Astrocyte of the hippocampus (primary cell): ENCODE measurements at places on chromosomes 2 and 18.
A peak's percentile ranks its signal among the peaks of the same experiment; 100 is the strongest.

DNA sequence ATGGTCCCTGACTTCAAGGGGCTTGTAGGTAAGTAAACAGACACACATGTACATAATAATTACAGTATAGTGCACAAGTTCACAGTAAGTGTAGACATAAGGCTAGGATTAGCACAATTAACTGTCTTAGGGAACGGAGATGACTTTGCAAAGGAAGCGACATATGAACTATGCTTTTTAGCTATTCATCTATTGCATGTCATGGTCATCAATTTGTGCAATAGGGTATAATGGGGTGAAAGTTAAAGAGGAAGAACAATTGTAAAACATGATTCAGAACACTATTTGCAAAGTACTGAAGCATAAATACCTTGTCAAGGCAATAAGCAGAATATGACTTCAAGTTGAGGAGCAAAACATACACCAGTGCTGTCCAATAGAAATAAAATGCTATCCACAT lies 112.3 kb upstream of the SLC8A1 start:
- no peak for DNase-seq

DNA sequence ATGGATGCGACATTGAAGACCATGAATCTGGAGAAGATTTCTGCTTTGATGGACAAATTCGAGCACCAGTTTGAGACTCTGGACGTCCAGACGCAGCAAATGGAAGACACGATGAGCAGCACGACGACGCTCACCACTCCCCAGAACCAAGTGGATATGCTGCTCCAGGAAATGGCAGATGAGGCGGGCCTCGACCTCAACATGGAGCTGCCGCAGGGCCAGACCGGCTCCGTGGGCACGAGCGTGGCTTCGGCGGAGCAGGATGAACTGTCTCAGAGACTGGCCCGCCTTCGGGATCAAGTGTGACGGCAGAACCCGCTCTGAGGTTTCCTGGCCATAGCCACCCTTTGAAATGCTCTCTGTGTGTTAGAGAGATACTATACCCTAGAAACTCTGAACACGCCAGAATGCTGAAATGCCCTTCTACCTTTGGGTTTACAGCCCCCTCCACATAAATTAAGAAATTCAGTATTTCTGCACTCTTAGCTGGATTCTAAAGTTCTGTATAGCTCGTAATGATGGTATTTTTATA lies 659 bp downstream of the CHMP1B start:
- DNase-seq: peak; percentile 64

DNA sequence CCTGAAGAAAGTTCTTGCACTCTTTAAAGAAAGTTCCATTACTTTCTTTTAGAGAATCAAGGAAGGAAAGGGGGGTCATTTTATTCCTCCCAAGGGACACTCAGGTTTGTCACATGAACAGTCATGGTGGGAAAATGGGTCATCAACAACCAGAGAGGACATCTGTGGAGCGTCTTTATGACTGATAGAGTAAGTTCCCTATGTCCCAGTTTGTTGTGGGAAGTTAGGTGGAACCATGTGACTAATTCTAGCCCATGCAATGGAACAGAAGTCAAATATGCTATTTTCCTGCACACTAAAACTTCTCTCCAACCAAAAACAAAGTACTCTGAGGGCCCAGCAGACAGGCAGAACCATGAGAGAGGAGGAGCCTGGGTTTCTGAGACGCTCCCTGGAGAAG lies 165.6 kb upstream of the SERTAD2 start:
- no peak for DNase-seq

DNA sequence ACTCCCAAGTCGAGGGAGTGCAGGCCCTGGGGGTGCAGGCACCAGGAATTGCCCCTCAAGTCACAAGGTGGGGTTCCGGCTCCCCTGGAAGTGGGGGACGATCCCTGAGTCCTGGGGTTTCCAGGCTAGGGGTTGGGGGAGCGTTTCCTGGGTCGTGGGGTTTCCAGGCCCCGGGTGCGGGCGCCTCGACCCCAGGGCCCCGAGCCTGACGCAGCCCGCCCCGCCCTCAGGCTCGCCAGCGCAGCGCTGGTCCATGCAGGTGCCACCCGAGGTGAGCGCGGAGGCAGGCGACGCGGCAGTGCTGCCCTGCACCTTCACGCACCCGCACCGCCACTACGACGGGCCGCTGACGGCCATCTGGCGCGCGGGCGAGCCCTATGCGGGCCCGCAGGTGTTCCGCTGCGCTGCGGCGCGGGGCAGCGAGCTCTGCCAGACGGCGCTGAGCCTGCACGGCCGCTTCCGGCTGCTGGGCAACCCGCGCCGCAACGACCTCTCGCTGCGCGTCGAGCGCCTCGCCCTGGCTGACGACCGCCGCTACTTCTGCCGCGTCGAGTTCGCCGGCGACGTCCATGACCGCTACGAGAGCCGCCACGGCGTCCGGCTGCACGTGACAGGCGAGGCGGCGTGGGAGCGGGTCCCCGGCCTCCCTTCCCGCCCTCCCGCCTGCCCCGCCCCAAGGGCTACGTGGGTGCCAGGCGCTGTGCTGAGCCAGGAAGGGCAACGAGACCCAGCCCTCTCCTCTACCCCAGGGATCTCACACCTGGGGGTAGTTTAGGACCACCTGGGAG lies 12.0 kb downstream of the SIGLEC15 start:
- DNase-seq: peak; percentile 74

- no peak for DNase-seq
Observed at GRCh38 chr2:45769056-45769455, 117.6 kb downstream of the PRKCE start.

DNA sequence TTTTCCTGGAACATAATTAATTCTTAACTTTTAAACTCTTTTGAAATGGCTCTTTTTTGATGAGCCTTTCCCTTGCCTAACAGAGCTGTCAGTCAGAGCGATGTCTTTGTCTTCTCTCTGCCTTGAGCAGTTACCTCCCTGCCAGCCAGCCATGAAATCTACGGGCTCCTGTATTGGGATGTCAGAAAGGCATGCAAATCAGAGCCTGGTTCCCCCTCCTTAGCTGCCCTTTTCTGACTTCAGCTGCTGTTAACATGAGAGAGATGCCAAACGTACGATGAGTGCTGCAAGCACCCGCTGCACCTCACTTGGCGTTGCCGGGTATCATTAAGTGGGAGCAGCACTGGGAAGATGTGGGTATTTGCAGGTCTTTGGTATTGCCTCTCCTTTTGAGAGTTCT lies 131.4 kb upstream of the BOD1L2 start:
- DNase-seq: no peak

- no peak for DNase-seq
Observed at GRCh38 chr2:213678437-213679218, 394.4 kb downstream of the SPAG16 start.

DNA sequence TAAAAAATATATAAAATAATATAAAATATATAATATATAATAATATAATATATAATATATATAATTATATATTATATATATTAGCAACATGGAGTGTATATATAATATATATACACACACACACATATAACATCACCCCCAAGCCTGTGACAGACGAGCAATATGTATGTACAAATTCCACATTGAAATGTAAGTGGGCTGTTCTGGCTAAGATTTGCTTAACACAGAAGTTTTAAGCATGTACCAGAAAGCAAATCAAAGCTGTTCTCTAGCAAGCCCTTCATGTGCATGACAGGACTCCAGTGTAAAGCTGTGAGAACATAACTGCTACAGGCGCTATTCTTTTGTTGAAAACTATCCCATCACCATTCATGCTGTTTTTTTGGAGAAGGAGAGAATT lies 261.7 kb upstream of the TNP1 start:
- DNase-seq: no peak

DNA sequence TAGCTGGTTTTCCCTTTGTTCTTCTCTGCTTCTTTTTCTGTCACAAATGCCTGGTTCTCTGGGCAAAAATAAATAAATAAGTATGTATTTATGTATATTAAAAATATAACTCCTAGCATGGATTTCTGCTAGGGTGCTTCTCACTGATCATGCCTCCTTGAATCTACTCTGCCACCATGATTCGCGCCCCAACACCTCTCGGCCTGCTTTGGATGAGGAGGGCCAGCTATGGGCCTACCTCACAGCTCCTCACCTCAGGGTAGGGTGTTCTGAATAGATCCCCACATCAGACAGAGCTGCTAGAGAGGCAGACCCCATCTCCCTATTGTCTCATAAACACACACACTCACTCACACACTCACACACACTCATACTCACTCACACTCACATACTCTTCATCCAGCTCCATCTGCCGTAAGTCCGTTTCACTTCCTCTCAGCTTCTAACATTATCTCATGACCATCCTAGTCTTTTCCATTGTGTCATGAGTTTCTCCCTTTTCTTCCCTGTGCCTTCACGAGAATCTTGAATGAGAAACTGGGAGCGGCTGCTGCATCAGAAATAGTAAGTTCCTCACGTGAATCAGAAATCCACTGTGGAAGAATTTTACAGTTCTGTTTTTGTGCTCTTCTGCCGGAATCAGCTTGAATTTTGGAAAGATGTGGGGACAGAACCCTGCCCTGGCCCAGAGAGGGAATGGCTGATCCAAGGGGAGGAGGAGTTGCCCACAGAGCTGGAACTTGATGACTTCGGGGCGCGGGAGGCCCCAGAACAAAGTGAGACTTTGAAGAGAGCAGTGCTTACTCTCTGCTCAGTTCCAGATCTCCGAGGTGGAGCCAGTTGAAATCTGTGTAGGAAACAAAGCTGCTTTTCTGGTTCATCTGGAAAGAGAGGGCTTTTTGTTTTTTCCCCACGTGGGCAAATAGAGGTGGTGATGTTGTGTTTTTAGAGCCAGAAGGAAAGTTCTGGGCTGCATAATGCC lies 20.9 kb downstream of the ANXA4 start:
- no peak for DNase-seq
